ENCODE measurements at places on chromosomes 3 and 15. TPM values are rescaled to one million over a fixed set of nuclear protein-coding genes. Genes with fewer than 3 reads are reported as not detected.
A peak's percentile ranks its signal among the peaks of the same experiment; 100 is the strongest.

The SI gene
- not detected for polyA plus RNA-seq

The TM2D3 gene
- 65.4 TPM for polyA plus RNA-seq

The ECE2 gene
- not detected for polyA plus RNA-seq

DNA sequence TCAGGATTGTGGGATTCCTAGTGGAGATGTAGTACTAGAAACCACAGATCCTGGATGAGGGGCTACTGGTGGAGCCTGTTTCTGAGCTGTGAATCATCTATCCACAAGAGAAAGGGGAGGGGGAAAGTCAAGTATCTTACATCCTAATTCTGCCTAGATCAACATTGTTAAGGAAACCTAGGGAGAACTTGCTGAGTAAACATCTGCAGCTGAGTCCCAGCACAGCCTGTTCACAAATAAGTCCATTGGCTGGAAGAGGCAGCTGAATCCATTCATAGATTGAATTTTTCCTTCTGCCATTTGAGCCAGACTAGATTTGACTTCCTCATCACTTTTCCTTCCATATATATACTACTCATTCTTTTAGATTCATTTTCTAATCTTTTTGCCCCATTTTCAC, 460.5 kb downstream of the TUSC7 start:
- H3K4me1 ChIP-seq, result no peaks in the 10 kb centered on the region
- no peak for DNase-seq
- H3K4me3 ChIP-seq, result no peak overlapping the region
- H3K27me3 ChIP-seq, result no peaks in the 10 kb centered on the region

DNA sequence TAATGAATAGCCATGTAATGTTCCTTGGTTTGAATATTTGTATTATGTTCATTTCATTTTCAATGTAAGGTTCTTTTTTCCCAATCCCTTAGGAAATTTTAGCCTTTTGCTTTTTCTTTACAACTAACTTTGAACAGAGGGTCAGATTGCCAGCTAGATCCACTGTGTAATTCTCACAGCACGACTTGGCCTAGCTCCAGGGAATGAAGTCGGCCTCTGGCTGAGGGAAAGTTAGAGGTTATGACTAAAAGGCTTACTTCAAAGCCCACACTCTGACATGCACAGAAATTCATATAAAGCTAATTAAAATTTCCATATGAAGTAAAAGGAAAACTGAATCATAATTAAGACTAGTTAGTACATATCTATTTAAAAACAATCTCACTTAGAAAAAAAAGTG, 38.7 kb downstream of the ROBO1 start:
- peak; percentile 3 for DNase-seq
- no peak overlapping the region for H3K4me3 ChIP-seq
- H3K4me1 ChIP-seq, result no peaks in the 10 kb centered on the region

DNA sequence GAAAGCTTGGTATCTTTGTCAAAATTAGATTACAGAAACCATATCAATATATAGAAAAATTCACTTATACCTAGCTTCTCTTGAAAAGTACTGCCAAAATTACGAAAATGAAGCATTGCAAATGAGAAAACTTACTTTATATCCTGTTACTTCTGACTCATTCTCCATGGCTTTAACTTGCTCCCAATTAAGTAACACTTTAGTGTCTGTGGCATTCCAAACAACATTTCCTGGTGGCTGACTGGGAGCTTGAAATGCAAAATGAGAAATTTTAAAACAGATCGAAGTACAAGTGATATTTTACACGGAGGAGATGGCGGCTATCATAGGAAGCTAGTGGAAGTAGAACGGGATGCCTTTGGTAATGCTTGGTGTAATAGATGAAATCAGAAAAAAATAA, 347.3 kb downstream of the CNTN3 start:
- no peaks in the 10 kb centered on the region for H3K36me3 ChIP-seq
- no peak overlapping the region for H3K27ac ChIP-seq
- DNase-seq, result peak; percentile 6
- no peaks in the 10 kb centered on the region for H3K27me3 ChIP-seq

GRCh38 chr3:112010636-112011035, 11.9 kb downstream of the TAGLN3 start:
- no peak overlapping the region for H3K27ac ChIP-seq
- peaks cover 11% of the 10 kb centered on the region for H3K4me1 ChIP-seq
- H3K36me3 ChIP-seq, result no peaks in the 10 kb centered on the region
- peaks cover 22% of the 10 kb centered on the region for H3K27me3 ChIP-seq

All from cardiac muscle cell (in vitro differentiated cells and primary cell).